Omental fat pad (tissue), 4 donors: ENCODE measurements at places on chromosomes 7 and 10. TPM values are rescaled to one million over a fixed set of nuclear protein-coding genes. Genes with fewer than 3 reads are reported as not detected.

GRCh38 chr10:15121707-15122106 is 24.6 kb downstream of the RPP38 start:
- DNase-seq = no peak

DNA sequence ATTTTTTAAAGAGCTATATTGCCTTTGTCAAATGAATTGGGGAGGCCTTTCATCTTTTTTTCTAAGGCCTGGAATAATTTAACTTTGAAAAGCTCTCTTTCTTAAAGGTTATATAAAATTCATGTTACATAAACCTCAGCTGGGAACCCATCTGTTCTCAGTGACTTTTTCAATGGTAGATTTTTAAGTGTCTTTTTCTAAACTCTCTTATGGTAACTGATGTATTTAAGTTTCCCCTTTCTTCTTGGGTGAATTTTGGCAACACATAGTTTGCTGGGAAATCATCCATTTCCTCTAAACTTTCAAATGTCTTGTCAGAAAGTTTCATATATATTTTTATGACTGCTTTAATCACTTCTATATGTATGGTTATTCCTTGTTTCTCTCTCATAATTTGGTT is 362.2 kb upstream of the KLF6 start:
- no peak for DNase-seq

DNA sequence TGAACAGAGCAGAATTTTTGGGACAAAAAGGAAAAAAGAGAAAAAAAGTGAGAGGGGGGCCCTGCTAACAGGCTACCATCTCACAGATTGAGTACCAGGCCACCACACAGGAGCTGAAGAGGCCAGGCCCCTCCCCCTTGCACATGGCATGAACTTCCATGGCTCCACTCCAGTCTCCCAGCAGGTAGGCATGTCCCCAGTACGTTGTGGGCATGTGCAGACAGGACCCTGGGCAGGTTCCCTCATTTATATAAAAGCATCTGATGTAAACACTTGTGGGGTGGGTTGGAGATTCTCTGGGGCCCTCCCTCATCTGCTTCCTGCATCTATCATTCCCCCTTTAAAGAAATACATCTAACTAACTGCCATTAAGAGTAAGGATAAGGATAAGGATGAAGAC is 45.0 kb upstream of the AKR1C1 start:
- no peak for DNase-seq

- DNase-seq = no peak
Measured at GRCh38 chr7:22671177-22671879, 55.7 kb upstream of the IL6 start.

DNA sequence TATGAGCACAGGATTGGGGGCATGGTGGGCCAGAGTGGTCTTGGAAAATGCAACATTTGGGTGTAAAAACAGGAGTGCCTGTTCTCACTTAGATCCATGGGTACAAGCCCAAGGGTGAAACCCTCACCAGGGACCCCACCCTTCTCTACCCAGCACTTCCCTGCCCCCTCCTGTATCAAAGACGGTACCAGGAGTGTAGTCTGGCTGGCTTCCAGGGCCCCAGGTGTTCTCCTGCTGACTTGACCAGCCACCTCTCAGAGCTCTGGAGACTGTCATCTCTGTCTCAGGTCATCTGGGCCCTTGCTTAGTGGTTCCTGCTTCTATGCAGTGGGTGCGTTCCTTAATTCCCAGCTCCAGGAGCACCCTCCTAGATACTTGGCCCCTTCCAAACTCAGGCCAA is 447.2 kb downstream of the LRMDA start:
- DNase-seq = no peak

DNA sequence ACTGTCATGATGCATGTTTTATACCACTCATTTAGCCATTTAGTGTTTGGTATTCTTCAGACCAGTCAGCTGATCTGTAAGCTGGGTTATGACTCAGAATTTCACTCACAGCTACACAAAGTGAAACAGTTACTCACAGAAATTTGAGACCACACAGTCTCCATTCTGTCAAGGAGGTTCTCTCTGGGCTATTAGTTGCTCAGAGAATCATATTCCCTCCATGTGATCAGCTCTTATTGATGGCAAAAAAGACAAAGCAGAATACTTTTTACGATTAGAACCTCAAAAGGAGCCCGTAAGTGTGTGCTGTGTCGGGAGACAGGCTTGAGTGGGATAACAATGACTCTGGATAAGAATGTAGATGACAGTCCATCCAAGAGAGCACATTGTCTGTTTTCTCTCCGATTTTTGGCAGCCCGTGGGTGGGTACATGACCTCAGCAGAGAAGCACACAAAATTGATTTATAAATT is 277.6 kb upstream of the SORCS1 start:
- no peak for DNase-seq

Gene PPP3CB
- total RNA-seq = 43.8 TPM

- DNase-seq = no peak
Measured at GRCh38 chr7:69373171-69374043, 224.9 kb upstream of the AUTS2 start.

DNA sequence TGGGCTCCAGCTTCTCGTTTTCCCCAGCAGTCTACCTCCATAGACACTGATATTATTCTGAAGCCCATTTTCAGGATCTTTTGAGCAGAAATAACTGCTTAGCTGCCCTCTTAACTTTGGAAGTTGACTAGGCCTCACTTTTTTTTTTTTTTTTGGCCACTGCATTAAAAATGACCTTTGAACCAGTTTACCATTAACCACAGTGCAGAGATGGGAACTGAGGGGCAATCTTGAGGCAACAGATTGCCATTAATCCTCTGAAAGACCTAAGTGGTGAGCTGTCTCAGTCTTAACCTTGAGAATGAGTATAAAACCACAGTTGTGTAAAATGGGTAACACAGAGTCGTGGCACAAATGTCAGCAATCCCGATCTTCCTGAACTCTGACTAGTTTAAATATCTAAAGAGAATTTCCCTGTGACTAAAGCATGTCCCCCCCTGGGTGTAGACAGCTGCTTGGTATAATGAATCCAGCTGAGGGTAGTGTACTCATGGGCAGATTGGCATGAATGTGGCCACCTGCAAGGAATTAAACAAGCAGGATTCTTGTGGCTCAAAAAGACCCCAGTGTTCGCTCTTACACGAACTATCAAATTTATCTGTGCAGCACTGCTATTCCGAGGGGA is 46.1 kb upstream of the FMC1 start:
- no peak for DNase-seq

Gene ZNF239
- 1.3 TPM for total RNA-seq

GRCh38 chr7:38016567-38016966 is 96.1 kb downstream of the EPDR1 start:
- no peak for DNase-seq

Gene TMEM209
- 17.2 TPM for total RNA-seq

DNA sequence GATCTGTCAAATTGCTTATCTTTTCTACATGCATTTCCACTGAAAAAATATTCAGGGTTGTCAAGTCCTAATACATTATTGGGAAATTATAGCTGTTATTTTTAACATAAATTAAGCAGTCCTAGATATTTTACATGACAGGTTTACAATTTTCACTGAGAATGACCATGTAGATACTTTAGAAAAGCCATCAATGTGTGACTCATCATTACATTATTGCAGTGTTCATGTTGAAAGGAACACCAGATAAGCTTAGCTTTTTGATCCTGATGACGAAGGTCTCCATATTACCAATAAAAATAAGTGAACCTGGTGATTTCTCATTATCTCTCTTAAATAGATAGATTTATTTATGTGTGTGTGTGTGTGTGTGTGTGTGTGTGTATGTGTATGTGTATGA is 529.5 kb upstream of the PCDH15 start:
- no peak for DNase-seq

Gene TMEM184A
- 0.32 TPM for total RNA-seq

DNA sequence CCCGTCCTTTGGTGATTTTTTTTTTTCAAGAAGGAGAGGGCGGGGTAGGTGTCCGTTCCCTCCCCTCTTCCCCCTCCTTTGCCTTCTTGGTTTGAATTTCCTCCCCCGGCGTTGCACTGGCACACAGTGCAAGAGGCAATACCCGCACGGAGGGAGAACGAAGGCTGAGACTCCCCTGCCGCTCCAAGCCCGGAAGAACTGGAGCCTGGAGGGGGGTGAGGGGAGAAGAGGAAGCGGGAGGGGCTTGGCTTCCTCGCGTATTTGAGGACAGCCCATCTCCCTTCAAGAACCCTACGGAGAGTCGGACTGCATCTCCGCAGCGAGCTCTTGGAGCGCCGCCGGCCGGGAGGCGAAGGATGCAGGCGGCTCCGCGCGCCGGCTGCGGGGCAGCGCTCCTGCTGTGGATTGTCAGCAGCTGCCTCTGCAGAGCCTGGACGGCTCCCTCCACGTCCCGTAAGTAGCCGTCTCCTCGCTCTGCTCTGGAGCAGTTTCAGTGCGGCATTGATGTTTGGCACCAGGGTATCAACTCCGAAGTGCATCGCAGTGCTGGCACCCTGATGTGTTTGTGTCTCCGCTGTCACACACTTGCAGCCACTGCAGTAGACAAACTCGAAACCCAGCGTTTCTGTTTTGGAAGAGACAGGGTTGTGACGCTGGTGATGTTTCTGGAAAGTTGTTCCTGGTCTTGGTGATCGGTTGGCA is at the start of gene CNTNAP2:
TSS of gene CNTNAP2 (plus strand) at position 281 of the 702 bp plus-strand sequence. CDS start at position 357, 76 bp downstream.
- no peak for DNase-seq
